Posterior vena cava (tissue), 2 donors: ENCODE measurements at places on chromosomes 5 and 9. TPM values are rescaled to one million over a fixed set of nuclear protein-coding genes. Genes with fewer than 3 reads are reported as not detected.

DNA sequence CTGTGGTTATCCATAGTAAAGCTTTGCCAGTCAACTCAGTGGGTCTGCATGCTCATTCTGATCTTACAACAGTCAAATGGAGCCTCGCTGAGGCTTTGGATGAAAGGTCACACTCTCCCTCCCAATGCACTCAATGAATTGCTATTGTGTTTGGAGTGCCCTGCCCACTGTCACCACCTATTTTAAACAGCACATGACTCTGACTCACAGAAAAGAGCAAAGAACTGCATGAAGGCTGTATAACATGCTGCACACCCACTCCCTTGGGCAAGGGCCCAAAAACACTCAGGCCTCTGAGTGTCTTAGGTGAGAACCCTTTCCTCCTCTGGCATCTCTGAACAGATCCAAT, 118.7 kb upstream of the CCDC112 start:
- no peak for DNase-seq

DNA sequence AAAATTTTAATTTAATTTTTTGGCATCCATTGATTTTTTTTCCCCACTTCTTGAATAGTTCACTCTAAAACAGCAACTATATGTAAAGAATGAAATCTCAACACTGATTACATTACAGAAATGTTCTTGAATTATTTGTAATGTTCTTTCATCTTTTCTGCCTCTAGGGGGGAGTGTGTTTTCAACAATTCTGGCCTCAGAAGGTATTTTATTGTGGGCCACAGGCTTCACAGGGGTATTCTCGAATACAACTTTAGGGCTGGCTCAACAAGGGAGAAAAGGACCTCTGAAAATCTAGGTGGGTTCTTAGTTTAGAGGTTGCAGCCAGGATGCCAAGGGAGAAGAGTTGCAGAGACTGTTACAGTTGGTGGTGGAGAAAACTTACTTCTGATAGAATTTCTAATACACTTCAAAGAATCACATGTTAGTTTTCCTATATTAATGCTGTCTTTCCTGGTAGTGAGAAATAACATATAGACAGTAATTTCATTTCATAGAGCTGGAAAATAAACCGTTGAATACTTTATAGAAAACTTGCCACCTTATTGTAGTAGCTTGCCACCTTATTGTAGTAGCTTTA, 3.6 kb upstream of the NPR3 start:
- no peak for DNase-seq

DNA sequence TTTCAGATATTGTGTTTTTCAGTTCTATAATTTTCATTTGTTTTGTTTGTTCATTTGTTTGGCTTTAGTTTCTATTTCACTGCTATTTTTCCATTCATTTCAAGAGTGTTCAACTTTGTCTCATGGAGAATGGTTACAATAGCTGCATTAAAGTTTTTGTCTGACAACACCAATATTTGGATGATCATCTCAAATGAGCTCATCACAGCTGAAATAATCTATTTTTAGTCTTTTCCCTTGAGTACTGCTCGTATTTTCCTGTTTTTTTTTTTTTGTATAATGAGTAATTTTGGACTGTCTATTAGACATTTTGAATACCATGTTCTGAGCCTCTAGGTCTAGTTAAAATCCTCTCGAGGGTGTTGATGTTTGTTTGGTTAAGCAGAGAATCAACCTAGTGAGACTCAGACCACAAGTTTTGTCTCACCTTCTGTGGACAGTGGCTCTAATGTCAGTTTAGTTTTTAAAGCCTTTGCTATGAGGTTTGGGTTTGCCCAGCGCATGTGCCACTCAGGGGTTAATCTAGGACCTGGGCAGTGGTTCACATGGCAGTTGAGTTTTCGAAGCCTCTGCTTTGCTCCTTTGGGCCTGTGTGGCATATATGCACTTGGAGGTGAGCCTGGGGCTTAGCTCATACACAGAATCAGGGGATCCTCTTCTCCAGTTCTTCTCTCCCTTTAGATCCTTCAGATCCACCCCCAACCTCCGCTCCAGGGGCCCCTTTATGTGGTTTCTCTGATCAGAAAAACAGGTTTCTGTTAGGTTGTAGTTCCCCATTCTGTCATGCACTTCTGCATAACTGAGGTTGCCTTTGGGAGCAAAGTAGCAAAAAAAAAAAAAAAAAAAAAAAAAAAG, 79.8 kb downstream of the ARSB start:
- DNase-seq = no peak

DNA sequence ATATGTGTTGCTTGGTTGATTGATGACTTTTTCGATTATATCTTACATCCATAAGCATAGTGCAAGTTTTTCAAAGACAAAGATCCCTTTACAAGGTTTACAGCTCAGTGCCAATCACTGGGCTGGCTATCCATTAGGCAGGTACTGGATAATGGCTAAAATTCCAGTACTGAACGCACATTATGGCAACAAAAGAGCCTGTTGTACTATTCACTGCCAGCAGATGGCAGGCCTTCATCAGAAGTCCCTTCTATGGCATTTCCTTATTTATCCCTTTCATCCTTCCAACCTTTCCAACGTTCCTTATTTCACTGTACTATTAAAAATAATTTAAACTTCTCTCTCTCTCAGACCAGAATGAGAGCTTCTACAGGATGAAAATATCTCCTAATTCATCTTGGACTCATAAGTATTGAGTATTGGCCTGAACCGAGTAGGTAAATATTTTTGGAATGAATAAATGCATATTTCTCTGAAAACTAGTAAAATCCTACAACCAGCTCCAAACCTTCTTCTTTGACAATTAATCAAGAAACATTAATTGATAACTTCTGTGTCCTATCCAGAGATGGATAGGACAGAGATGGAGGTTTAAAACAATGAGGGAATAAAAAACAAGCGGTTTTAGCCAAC, 6.7 kb upstream of the WNT8A start:
- no peak for DNase-seq

- no peak for DNase-seq
Observed at GRCh38 chr5:14004598-14005394, 60.3 kb upstream of the DNAH5 start.

DNA sequence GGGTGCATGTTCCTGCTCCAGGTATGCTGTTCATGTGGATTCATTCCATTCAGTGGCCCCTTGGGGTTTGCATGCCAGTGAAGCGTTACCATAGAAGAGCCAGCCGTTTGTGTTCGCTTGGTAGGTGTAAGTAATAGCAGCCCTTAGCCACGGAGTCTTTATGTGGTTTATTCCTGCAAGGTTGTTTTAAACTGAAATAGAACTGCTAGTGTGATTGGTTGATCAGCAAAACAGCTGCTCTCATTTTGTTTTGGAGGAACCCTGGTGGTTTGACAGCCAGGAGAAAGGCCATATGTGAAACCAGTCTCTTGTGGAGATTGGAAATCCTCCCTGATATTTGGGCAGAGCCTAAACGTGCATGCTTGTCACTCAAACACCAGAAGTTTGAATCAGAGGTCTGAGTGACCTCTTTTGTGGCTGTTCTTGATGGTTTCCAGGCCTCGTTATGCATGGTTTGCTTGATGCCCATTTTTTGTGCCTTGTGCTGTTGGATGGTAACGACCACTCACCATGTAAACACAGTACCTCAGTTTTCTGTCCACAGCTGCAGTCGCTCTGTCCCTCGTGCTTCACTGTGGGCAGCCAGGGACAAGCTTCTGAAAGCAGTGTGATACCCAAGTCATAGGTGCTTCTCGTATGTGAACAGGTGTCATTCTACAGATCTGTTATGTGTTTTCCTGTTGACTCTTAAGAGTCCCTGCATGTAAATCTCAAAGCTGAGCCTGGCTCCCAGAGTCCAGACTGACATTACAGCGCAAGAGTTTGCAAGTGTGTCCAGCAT, 58.3 kb upstream of the NXNL2 start:
- no peak for DNase-seq

GRCh38 chr5:162190-162564, 29.1 kb upstream of the LRRC14B start:
- DNase-seq = no peak

- no peak for DNase-seq
Observed at GRCh38 chr9:92607773-92608172, 62.2 kb downstream of the IPPK start.

DNA sequence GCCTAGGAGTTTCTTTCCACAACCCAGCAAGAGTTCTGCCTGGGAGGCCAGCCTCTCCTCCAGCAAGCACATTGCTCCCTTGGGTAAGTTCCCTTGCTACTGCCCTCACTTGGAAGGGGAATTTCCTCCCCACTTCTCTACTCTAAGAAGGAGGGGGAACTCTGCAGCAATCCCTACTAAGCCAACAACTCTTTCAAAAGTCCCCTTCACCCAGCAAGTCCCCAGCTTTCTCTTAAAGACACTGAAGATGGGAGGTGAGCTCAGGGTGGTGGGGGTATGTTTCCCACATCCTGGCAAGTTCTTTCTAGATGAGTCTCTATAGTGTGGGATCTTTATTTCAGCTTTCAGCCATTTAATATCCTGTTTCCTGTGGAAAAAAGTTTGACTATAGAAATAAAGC, 49.0 kb downstream of the PDE8B start:
- DNase-seq = no peak

DNA sequence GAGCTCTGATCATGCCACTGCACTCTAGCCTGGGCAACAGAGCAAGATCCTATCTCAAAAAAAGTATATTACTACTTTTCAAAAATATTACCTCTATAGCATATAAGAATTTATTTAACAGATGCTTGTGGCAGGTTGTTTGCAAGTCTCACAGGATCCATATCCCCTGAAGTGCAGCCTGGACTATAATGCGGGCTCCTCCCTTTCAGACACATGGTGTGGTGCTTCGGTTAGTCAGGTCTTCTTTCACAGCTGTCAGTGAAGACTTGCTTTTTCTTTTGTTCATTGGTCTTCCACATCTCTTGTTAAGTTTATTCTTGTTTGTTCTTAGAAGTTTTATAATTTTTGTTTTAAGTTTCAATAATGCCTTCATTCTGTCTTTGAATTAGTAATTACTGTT, 9.4 kb upstream of the HRCT1 start:
- DNase-seq = no peak

DNA sequence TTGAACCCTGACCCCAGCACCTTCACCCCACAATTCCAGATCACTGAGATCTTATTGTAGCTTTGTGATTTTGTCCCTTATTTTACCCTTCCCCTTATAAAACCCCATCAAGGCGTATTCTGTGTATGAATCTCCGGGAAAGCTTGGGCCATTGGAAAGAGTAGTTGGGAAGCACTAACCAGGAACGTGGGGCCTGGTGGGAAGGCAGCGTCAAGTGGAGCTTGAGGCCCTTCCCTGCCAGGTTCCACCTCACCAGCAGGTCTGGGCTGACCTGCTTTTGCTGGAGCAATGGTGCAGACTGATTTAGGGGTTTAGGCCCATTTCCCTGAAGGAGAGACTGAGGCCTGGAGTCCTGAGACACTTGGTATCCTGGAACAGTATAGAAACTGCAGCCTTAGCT, 9.3 kb downstream of the PHF2 start:
- no peak for DNase-seq

GRCh38 chr9:133572821-133573361, 36.3 kb downstream of the FAM163B start:
- DNase-seq = no peak

DNA sequence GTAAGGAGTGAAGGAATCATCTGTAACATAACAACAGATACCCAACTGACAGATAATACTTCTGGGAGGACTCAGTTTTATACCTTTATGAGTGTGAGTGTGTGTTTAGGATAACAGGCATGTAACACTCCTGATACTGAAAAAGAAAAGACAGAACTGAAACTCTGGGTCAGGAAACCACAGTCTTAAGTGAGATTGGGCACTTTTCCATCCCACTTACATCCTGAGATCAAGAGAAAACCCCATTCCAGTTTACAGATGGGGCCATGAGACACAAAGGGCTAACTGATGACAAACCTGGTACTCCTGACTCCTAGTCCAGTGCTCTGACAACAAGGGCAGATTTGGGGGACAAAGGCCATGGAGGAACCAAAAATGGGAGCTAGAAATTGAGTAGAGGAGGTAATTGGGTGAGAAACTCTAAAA, 18.0 kb downstream of the IL5 start:
- DNase-seq = no peak

- DNase-seq = no peak
Observed at GRCh38 chr9:27487128-27487640, 36.9 kb upstream of the IFNK start.

DNA sequence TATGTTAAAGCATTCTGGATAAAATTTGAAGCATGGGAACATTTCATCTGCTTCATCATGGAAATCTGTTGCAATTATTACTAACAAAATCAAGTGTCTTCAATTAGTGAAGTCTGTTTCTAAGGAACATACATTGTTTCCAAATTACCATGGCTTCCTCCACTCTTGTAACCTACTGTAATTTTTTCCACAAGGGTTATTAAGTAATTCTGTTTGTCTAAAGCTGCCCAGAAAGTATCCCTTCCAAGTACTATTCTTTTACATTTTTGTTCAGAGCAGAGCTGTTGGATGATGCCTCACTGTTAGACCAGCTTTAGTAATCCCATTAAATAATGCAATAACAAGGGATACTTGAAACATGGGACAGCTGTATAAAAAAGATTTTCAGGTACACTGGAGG, 483.5 kb upstream of the CD180 start:
- no peak for DNase-seq

DNA sequence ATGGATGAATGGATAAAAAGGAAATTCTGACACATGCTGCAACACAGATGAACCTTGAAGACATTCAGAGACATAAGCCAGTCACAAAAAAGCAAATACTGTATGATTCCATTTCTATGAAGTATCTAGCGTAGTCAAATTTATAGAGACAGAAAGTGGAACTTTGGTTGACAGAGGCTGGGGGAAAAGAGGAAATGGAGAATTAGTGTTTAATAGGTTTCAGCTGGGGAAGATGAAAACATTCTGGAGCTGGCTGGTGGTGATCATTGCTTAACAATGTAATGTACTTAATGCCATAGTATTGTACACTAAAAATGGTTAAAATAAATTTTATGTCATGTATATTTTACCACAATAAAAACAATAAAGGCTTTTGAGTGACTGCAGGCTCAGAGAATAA, 24.2 kb downstream of the PPIC start:
- no peak for DNase-seq

- no peak for DNase-seq
Observed at GRCh38 chr9:30970812-30971211, 1413.6 kb upstream of the ACO1 start.

GRCh38 chr9:126536131-126536530, 77.6 kb upstream of the LMX1B start:
- DNase-seq = peak; percentile 30

DNA sequence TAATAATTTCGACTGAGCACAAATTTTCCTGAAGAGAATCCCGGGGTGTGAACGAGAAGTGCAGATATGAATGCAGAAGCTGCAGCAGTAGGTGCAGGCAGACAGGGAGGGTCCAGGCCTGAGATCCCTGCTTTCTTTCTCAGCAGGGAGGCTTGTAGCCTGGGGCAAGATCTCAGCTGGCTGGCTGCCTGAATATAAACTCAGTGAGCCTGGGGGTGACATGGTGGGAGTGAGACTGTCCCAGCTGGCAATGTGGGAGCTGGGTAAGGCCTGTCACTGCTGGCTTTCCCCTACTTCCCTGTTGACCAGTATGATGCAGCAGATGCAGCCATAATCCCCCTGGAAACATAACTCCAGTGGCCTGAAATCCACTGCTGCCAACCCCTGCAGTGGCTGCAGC, 325.2 kb downstream of the CETN3 start:
- peak; percentile 35 for DNase-seq

Gene PTGS1
- 30.2 TPM for total RNA-seq

Gene ADAM19
- 47.0 TPM for total RNA-seq

Gene STKLD1
- total RNA-seq = 0.57 TPM

Gene ATP10B
- total RNA-seq = not detected

Gene SLCO6A1
- total RNA-seq = not detected

Gene IRGM
- total RNA-seq = not detected

Gene FAM13B
- 70.3 TPM for total RNA-seq

Gene ZNF608
- 11.9 TPM for total RNA-seq

Gene FOXD4L5
- not detected for total RNA-seq

Gene RNF183
- total RNA-seq = not detected
